ENCODE measurements at places on chromosomes 7 and 10.

DNA sequence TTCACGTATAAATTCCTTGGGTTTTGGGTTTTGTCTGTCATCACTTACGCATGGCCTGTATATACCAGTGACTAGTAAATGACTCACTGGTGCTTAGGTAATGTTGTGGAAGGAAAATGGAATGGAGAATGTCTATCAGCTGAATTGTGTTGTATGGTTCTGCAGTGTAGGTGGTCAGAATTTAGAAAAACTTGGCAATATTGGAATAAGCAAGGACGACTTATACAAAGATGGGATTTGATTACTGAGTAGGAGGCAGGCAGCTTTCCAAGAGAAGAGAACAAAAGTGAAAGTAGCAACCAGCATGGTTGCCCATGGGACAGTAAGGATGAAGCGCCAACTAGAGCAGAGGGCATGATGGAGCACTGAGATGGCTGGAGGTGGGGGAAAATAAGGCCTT, 168.6 kb upstream of the CSTF2T start:
- DNase-seq, result no peak

- DNase-seq, result no peak
Observed at GRCh38 chr7:132490474-132490873, 85.8 kb downstream of the PLXNA4 start.

GRCh38 chr10:99976886-99977665, 32.7 kb downstream of the DNMBP start:
- DNase-seq, result no peak

DNA sequence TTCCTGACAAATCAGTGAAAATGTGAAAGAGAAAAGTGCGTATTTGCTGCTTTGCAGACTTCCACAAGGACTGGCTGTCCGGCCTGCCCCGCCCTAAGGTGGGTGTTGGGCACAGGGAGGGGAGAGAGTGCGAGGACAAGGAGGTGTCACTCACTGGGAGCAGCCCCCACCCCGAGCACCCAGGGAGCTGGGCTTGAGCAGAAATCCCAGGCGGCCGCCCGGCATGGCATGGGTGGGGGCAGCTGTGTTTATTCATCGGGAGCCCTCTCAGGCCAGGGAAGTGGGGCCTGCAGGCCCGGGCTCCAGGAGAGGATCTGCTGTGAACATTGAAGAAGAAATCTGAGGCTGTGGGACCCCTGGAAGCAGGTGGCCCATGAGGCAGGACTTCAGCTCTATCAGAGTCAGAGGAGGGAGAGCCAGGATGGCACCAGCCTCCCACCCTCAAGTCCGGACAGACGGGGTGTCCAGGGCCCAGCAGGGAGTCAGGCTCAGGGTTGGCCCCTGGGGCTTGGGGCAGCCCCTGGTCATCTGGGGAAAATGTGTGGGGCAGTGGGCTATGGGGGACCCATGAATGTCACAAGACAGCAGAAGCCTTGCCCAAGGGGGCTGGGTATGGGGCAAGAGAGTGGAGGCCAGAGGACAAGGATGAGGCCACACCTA, 164.4 kb upstream of the PPP2R2D start:
- DNase-seq, result peak; percentile 18

DNA sequence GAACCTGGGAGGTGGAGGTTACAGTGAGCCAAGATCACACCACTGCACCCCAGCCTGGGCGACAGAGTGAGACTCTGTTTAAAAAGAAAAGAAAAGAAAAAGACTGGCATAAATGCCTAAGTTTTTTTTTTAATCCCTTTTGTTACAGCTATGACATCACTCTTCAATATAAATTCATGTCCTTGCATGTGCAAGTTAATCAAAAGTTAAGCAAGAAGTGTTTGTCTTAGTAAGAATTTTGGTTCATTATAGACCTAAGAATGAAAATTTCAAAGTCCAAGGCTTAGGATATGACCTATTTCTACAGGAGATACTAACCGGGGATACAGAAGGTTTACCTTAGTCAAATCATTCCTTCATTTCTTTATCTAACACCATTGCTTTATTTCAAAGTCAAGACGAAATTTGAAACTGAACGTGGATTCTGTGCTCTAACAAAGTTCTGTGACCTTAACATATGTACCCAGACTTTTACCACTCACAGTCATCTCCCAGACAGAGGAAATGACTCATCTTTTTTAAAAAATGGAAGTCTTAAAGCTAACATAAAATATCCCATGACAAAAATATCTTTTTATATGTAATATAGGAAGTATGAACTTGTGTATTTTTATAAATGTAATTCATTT, 29.3 kb upstream of the ITGB8 start:
- no peak for DNase-seq

All from T-cell (primary cell).